ENCODE measurements at places on chromosomes 3 and 15.

- DNase-seq = no peak
Measured at GRCh38 chr3:18862077-18862476, 286.2 kb upstream of the KCNH8 start.

DNA sequence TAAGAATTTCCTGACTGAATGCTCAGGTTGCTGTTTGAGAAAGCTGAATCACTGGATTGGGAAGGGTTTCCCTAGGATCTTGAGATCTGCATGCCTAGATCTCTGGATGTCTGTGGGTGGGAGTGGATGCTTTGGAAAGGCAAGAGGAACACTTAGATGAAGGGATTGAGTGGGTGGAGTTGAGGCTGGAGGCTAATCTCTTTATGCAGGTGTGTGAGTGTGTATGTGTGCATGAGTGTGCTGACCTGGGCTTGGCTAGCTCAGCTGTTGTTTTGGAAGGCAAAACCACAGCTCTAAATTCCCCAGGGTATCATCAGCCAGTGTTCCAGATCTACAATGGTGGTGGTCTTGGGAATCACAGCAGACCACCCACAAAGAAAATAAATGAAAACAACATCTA lies 60.5 kb downstream of the CLDN1 start:
- DNase-seq = no peak

DNA sequence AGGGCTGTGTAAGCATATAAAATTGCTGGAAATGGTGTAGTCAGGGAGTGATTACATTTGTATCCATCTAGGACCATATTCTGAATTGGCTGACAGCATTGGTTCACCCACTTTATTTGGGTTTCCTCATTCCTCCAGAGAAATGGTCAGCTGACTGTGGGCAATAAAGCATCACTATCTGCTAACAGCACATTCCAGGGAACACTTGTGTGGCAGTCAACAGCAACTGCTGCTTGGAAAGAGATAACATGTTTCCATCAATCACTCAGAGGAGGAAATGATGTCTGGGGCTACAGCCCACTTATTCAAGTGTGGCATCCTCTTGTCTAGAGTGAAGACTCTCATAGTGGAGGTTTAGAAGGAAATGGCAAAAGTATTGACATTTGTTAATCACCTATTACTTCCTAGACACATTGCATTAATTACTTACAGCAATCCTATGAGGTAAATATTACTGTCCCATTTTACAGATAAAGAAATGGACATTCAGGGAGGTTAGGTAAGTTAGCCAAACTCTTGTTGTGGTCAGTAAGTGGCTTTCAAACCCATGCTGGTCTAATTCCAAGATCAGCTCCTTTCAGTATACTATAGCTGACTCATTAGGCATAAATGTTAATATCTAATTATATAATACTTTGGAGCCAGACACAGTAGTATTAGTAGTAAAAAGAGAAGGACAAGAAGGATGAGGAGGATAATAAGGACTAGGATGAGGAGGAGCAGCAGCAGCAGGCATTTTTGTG lies 247.8 kb downstream of the ALCAM start:
- DNase-seq = no peak

DNA sequence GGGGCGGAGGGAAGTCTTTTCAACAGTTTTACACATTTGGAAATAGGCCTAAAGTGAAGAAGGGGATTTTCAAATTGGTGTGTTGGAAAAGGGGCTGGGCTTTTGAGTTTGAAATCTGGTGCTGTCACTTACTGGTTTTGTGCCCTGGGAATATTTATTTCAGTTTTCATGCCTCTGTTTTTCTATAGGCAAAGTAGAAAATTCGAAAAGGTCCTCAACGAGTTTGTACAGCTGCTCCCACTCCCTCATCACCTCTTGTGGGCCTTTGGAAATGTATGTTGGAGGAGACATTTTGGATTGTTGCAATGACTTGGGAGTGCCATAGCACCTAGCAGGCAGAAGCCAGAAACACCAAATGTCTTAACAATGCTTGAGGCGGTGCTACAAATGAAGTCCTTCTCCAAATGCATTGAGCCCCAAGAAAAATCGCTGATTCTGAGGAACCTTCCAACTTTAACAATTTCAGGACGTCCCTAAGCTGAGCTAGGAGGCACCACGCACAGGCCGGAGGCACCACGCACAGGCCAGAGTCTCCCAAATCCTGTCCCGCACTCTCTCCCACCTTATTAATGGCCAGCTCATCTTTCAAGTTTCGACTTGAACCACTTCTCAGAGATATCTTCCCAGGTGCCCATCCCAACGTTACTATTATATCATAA lies 639 bp upstream of the POLR2M start:
- DNase-seq = no peak

GRCh38 chr15:78837543-78837942 lies 26.3 kb upstream of the ADAMTS7 start:
- DNase-seq = no peak

GRCh38 chr15:93296759-93297500 lies 207.9 kb upstream of the RGMA start:
- no peak for DNase-seq

- no peak for DNase-seq
Measured at GRCh38 chr3:49781415-49782199, 4.7 kb downstream of the IP6K1 start.

- peak; percentile 9 for DNase-seq
Measured at GRCh38 chr15:83108266-83109219, 1.1 kb downstream of the TM6SF1 start.

Measured in fibroblast of the conjunctiva (primary cell).